ENCODE measurements at places on chromosomes 6 and 20. TPM values are rescaled to one million over a fixed set of nuclear protein-coding genes. Genes with fewer than 3 reads are reported as not detected.

Gene LIN28B
- total RNA-seq = not detected

Gene GPR6
- total RNA-seq = not detected

Gene POLH
- total RNA-seq = 13.0 TPM

Gene ENTPD6
- total RNA-seq = 71.1 TPM

Gene SLC22A16
- total RNA-seq = 0.33 TPM

Gene CCDC170
- 3.5 TPM for total RNA-seq

Gene UNC93A
- total RNA-seq = not detected

Gene PTCRA
- total RNA-seq = not detected

DNA sequence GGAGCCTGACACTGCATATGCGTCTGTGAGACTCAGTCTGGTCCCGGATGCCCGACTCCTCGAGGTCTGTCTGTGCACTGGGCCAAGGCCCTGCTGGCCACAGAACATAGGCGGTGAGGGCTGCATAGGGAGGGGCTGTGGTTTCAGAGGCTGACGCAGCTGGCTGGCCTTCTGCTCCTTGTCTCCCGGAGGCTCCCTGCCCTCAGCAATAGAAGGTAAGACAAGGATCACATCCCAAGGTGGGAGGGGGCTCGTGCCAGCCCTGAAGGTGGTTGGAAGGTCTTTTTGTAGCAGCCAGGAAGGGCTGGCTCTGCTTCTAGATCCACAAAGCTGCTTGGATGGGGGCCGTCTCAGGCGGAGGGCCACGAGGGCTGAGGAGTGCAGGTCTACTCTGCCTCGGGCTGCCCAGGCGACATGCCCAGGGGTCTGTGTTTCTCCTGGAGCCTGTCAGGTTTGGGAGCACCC, 239.8 kb upstream of the SULF2 start:
- peak; percentile 37 for DNase-seq
- no peaks in the 10 kb centered on the region for H3K36me3 ChIP-seq
- no peaks in the 10 kb centered on the region for H3K27me3 ChIP-seq
- no peaks in the 10 kb centered on the region for H3K4me1 ChIP-seq

GRCh38 chr6:108030211-108030610, 44.3 kb downstream of the OSTM1 start:
- no peak overlapping the region for H3K4me3 ChIP-seq
- no peaks in the 10 kb centered on the region for H3K27me3 ChIP-seq
- no peaks in the 10 kb centered on the region for H3K36me3 ChIP-seq
- H3K4me1 ChIP-seq = no peaks in the 10 kb centered on the region
- no peak overlapping the region for H3K27ac ChIP-seq

GRCh38 chr6:54070025-54070424, 41.2 kb upstream of the MLIP start:
- no peak overlapping the region for H3K27ac ChIP-seq
- DNase-seq = no peak
- no peaks in the 10 kb centered on the region for H3K27me3 ChIP-seq

DNA sequence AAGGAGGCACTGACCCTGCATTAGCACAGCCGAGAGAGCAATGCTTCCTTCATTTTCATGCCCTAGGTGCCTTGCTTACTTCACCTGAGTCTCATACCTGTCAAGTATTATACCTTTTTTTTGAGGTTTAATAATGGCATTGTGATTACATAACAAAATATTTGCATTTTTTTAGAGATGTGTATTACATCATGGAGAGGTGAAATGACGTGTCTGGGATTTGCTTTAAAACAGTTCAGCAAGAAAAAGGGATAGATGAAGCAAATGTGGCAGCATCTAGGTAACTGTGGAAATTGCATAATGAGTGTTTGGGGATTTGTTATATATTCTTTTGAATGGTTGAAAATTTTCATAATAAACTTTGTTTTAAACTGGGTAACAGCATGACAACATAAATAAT, 48.9 kb downstream of the NKX2-2 start:
- no peak overlapping the region for H3K27ac ChIP-seq
- no peak overlapping the region for H3K4me3 ChIP-seq
- no peak for DNase-seq
- no peaks in the 10 kb centered on the region for H3K27me3 ChIP-seq
- H3K36me3 ChIP-seq = no peaks in the 10 kb centered on the region

DNA sequence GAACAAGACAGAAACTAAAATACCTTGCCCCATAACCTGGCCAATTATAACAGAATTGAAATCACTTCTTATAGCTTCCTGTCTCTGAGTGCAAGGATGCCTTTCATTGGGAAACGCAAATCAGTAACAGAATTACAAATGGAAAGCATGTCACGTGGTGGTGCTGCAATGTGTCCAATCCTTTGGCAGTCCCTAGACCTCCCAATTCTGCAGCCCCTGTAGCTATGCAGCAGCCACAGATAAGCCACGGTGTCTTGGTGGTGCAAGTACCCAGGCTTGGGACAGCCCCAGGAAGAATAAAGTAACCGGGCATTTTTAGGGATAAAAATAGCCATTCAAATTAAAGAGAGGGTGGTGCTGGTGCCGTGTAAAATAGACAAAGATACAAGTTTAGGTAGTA, 134.6 kb upstream of the CCN2 start:
- H3K27me3 ChIP-seq = no peaks in the 10 kb centered on the region
- no peaks in the 10 kb centered on the region for H3K4me1 ChIP-seq
- no peak overlapping the region for H3K4me3 ChIP-seq
- H3K27ac ChIP-seq = no peak overlapping the region
- no peaks in the 10 kb centered on the region for H3K36me3 ChIP-seq

DNA sequence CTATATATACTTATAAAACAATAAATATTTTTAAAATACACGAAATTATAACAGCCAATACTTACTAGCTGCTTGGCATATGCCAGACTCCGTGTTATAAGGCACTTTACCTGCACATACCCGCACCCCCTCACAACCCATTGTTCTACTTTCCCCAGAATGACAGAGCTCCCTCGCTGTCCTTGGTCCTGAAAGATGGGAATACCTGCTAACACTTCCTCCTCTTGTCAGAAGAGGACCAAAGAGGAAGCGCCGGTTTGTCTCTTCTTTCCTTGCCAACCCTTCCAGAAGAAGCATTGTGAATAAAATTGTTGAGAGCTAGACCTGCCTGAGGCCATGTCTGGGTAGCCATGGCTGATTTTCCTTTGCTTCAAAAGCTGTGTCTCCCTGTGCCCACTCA, 149.3 kb downstream of the PTPRT start:
- no peaks in the 10 kb centered on the region for H3K4me1 ChIP-seq
- H3K36me3 ChIP-seq = no peaks in the 10 kb centered on the region
- no peak for DNase-seq
- H3K27ac ChIP-seq = no peak overlapping the region
- H3K27me3 ChIP-seq = peaks cover 3% of the 10 kb centered on the region
- H3K4me3 ChIP-seq = no peak overlapping the region

DNA sequence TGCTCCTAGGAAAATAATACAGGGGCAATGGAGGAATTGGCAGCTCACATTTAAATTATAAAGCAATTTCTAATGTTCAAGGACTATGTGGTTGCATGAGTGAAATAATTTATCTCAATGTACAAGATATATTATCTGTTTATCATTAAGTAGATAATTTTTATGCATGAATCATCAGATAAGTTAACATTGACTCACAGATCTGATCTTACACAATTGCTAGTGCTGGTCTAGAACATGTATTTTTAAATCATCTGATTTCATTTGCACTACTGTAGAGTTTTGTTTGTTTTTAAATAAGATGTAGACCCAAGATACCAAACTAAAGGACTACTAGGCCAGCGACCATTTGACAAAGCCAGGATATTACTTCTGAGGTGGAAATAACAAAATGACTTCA, 199.2 kb downstream of the BMP2 start:
- H3K27me3 ChIP-seq = no peaks in the 10 kb centered on the region
- no peak for DNase-seq
- no peak overlapping the region for H3K4me3 ChIP-seq
- H3K27ac ChIP-seq = no peak overlapping the region
- no peaks in the 10 kb centered on the region for H3K4me1 ChIP-seq
- no peaks in the 10 kb centered on the region for H3K36me3 ChIP-seq

GRCh38 chr6:65746302-65746701, 39.3 kb upstream of the EYS start:
- no peaks in the 10 kb centered on the region for H3K36me3 ChIP-seq
- no peaks in the 10 kb centered on the region for H3K27me3 ChIP-seq
- H3K27ac ChIP-seq = no peak overlapping the region
- H3K4me3 ChIP-seq = no peak overlapping the region
- no peak for DNase-seq

DNA sequence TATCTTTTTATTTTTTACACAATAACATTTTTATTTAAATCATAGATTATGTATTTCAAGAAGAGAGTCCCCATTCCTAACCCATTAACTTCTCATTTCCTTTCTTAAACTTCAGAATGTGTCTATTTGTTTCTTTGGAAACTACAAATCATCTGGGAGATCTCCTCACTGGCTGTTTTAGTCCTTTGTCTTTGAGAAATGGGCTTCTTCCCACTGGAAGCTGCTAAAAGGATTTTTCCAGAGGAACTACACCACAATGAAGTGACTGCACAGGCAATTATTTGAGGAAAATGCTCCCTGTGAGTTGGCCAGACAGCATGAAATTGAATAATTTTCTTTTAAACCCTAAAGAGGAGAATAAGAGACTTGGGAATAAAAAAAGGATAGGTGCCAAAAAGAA, 119.1 kb downstream of the TENT5A start:
- no peak for DNase-seq
- H3K27me3 ChIP-seq = no peaks in the 10 kb centered on the region
- H3K4me3 ChIP-seq = no peak overlapping the region
- H3K36me3 ChIP-seq = no peaks in the 10 kb centered on the region

- no peaks in the 10 kb centered on the region for H3K4me1 ChIP-seq
- no peaks in the 10 kb centered on the region for H3K27me3 ChIP-seq
- no peak overlapping the region for H3K27ac ChIP-seq
- no peak overlapping the region for H3K4me3 ChIP-seq
- DNase-seq = no peak
Measured at GRCh38 chr20:54345301-54345724, 130.1 kb upstream of the DOK5 start.

- H3K27ac ChIP-seq = no peak overlapping the region
- no peaks in the 10 kb centered on the region for H3K27me3 ChIP-seq
- peaks cover 7% of the 10 kb centered on the region for H3K4me1 ChIP-seq
- no peaks in the 10 kb centered on the region for H3K36me3 ChIP-seq
- DNase-seq = no peak
Measured at GRCh38 chr6:27866357-27867050, 45.7 kb downstream of the OR2B2 start.

DNA sequence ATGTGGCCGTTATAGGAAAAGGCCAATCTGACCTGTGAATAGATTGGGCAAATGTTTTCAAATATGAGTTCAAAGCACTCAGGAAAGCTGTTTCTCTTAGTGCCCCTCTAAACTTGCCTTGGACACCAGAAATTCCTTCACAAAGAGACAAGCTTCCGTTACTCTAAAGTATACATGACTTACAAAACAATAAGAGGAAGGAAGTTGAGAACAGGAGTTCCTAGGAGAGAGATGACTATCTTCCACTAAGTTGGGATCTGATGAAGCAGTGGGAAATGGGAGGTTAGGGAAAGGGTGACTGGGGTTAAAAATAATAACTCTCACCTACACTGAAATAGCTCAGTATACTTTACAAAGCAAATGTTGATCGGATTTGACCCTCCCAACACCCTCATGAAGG, 50.0 kb downstream of the ISM1 start:
- no peak overlapping the region for H3K27ac ChIP-seq
- no peaks in the 10 kb centered on the region for H3K4me1 ChIP-seq
- no peaks in the 10 kb centered on the region for H3K36me3 ChIP-seq
- H3K27me3 ChIP-seq = no peaks in the 10 kb centered on the region
- H3K4me3 ChIP-seq = no peak overlapping the region

- no peaks in the 10 kb centered on the region for H3K27me3 ChIP-seq
- H3K4me3 ChIP-seq = no peak overlapping the region
- no peaks in the 10 kb centered on the region for H3K4me1 ChIP-seq
- H3K27ac ChIP-seq = no peak overlapping the region
Measured at GRCh38 chr6:16669227-16669626, 92.0 kb downstream of the ATXN1 start.

DNA sequence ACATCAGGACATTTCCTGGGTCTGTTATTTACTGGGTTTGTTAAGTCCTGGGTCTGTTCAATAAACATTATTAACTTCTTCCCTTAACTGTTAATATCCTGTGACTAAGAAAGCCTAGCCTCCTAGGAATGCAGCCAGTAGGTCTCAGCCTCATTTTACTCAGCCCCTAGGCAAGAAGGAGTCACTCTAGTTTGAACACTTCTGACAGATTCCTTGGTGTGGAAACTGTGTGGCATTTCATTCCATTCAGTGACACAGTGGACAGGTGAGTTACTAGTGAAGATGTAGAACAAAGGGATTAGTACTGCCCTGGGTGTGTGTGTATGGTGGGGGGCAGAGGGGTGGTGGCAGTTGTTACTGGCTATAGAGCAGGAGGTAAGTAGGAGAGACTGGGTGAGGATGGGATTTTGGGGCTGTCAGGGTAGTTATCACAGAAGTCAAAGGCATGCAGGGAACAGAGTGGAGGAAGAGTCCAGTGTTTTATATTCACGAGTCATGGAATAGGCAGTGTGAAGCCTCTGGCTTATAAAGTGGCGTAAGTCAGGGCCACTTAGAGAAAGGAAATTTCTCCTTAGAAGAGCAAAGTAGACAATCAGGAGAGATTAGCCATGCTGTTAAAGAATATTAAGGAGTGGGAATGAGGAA, 28.4 kb downstream of the RNF182 start:
- H3K27ac ChIP-seq = no peak overlapping the region
- H3K4me1 ChIP-seq = no peaks in the 10 kb centered on the region
- DNase-seq = no peak
- no peak overlapping the region for H3K4me3 ChIP-seq

DNA sequence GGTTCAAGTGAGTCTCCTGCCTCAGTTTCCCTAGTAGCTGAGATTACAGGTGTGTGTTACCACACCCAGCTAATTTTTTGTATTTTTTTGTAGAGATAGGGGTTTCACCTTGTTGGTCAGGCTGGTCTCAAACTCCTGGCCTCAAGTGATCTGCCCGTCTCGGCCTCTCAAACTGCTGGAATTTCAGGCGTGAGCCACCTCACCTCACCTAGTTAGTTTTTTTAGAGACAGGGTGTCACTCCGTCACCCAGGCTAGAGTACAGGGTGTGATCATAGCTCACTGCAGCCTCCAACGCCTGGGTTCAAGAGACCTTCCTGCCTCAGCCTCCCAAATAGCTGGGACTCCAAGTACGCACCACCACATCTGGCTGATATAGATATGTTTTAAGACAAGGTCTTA, 22.9 kb downstream of the SYTL3 start:
- H3K4me1 ChIP-seq = no peaks in the 10 kb centered on the region
- no peak for DNase-seq
- H3K27ac ChIP-seq = no peak overlapping the region
- no peaks in the 10 kb centered on the region for H3K36me3 ChIP-seq
- H3K27me3 ChIP-seq = no peaks in the 10 kb centered on the region
- no peak overlapping the region for H3K4me3 ChIP-seq

DNA sequence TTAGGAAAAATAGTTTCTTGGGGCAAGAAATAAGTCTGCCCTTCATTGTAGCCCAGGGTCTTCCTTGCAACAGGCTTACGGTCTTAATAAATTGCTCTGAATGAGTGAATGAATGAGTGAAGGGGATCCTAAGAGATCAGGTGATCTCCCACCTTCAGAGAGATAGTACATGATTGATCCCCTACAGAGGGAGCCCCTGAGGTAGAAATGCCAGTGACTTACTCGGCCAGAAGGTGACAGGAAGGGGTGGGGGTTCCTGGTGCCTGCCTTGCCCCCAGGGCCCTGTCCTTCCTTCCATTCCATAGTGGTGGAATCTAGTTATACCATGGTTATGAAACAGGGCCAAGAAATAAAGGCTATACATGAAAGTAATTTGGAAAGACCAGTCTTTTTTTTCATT, 215.3 kb upstream of the SSTR4 start:
- H3K27ac ChIP-seq = peak overlapping the region; percentile 34
- no peak overlapping the region for H3K4me3 ChIP-seq
- no peaks in the 10 kb centered on the region for H3K27me3 ChIP-seq
- H3K4me1 ChIP-seq = no peaks in the 10 kb centered on the region
- no peak for DNase-seq
- H3K36me3 ChIP-seq = no peaks in the 10 kb centered on the region
